ENCODE measurements at places on chromosomes 6 and 20.
A peak's percentile ranks its signal among the peaks of the same experiment; 100 is the strongest.

- no peak for DNase-seq
Measured at GRCh38 chr6:38909015-38909730, 139.4 kb upstream of the GLP1R start.

GRCh38 chr6:16540804-16541752 lies 220.2 kb downstream of the ATXN1 start:
- DNase-seq: no peak

DNA sequence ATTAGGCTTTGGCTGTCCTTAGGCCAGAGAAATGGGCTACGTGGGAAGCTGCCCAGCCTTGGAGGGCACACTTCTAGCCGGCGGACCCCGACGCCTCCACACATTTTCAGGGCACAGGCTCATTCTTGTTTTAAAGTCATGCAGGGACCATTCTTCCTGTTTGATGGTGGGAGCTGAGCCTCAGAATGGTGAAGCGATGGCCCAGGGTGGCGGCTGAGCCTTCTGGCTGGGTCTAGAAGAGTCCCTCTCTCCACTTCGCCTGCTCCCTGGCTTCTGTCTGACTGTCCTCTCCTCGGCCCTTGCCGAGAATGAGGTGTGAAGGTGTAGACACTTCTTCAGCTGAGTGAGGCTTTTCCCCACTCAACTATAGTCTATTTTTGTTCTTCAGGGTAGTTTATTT lies 114.4 kb downstream of the SULF2 start:
- no peak for DNase-seq

DNA sequence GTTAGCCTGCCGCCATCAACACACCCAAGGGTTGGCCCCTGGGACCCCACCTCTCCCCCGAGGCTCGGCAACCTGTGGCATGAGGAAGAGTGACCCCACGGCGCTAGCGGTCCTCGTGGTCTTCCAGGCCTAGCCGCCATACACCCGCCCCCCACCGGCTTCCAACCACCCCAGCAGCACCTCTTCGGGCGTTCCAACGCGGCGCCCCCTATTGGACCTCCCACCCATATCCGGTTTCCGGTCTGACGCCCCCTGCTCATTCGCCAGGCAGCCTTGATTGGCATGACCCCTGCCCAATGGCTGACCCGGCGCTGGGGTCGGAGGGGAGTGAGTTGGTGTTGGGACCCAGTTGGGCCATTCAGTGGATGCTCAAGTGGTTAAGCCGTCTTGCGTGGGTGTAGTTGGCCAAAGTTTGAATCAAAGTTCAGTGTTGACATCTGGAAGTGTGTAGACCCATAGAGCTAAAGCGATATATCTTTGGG lies at the start of gene GNAS-AS1:
TSS of gene GNAS-AS1 (minus strand) at position 210 of the 482 bp plus-strand sequence.
- peak; percentile 50 for DNase-seq

GRCh38 chr6:75275067-75275466 lies 9.5 kb downstream of the TMEM30A start:
- no peak for DNase-seq

DNA sequence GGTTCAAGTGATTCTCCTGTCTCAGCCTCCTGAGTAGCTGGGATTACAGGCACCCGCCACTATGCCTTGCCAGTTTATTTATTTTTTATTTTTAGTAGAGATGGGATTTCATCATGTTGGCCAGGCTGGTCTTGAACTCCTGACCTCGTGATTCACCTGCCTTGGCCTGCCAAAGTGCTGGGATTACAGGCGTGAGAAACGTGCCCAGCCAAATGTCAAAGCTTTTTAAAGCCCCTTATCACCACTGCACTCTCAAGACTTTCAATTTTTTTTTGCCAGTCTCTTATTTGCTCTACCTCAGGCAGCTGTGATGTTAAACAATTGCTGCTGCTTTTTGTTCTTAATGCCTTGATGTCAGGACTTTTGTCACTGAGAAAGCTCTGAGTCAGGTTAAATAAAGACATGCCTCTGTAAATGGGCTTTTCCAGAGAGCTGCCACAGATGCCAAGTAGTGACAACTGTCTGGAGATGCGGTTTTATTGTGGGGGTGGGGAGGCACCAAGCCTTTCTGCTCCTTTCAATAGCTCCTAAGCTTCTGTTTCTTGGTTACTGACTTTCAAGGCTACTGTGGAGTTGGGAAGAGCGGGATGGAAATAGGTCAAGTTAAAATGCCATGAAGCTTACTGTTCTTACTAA lies 29.2 kb downstream of the RSPH3 start:
- no peak for DNase-seq

- DNase-seq: no peak
Measured at GRCh38 chr6:141452354-141452686, 680.4 kb upstream of the GJE1 start.

DNA sequence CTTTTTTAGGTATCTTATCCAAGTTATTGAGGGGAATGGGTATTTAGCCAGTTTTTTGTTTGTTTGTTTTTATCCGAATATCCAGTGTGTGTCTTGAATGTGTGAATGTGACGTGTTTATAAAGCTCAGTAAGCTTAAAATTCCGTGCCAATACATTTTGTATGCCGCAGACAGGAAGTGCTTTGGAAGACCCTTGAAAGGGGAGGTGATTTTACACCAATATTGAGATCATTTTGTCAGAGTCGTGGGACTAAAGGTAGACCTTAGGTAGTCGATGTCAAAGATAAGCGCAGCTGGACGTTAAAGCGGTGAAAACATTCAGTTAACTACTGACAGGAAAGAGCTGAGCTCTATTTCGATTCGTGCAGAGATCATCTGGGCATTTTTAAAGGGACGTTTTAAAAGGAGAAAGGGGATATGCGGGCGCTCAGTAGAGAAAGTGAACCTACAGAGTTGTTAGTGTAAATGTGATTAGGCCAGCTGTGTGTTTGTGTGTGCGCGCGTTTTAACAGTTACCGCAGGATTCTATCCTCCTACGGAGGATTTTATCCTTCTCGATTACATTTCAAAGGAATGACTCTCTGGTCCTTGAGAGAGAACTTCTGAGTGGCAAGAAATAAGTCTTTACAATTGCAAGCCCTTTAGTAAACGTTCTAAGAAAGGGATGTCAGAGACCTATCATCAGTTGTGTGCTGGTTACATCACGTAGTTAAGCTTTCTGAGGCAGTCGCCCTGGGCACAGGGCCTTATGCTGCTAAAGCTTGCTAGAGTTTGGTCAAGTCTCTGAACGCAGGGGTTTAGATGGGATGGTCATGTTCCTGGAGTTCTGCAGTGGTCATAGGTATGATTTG lies 625 bp upstream of the ECHDC1 start:
- no peak for DNase-seq

GRCh38 chr6:91094341-91094740 lies 507.5 kb upstream of the MAP3K7 start:
- DNase-seq: no peak

DNA sequence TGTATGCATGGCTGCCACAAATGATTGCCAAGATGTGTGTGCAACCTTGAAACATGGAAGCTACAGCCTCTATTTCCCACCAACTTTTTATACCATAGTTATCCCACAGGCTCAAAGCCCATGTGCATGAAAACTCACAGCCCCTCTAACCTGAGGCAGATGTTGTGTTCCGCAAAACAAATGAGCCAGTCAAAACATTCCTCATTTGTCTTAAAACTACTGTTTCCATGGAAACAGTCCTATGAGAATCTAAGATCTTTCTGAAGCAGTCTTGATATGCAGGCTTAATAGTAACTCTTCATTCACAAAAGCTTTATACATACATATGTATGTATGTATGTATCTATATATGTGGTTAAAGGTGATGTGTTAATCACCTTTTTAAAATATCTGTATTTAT lies 31.2 kb upstream of the MANEA start:
- DNase-seq: no peak

GRCh38 chr6:169321546-169321945 lies 67.9 kb upstream of the THBS2 start:
- no peak for DNase-seq

DNA sequence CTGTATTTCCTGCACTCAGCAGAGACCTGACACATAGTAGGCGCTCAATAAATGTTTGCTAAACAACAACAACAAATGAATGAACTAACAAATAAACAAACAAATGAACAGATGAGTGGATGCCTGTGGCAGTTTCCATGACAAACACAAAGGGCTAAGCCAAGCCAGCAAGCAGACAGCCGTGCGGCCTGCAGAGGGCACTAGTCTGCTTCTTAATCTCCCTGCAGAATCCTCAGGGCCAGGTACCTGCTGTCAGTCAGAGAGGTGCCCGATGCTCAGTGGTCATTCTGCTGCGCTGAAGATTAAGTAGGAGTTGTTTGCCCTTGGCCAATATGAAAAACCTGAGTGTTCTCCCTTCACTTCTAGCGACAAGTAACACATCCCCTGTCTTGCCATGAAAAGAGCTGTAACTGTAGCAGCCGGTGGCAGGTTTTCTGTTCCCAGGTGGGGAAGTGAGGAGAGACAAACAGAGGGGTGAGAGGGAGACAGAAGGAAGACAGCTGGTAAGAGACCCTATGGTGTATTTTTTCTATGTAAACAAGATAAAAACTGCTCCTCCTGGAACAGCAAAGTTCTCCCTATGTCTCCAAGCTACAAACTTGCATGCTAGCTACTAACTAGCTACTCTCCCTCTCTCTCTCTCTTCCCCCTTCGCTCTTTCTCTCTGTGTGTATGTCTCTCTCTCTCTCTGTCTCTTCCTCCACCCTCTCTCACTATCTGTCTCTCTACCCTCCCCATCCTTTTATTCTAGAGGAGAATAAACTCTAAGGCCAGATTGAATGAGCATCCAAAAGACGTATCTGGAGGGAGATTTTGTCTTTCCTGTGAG lies at the start of gene MC3R:
TSS of gene MC3R (plus strand) at position 779 of the 829 bp plus-strand sequence. CDS start 112 bp downstream, outside the sequence.
- no peak for DNase-seq

- DNase-seq: no peak
Measured at GRCh38 chr6:398558-399078, 7.1 kb downstream of the IRF4 start.

DNA sequence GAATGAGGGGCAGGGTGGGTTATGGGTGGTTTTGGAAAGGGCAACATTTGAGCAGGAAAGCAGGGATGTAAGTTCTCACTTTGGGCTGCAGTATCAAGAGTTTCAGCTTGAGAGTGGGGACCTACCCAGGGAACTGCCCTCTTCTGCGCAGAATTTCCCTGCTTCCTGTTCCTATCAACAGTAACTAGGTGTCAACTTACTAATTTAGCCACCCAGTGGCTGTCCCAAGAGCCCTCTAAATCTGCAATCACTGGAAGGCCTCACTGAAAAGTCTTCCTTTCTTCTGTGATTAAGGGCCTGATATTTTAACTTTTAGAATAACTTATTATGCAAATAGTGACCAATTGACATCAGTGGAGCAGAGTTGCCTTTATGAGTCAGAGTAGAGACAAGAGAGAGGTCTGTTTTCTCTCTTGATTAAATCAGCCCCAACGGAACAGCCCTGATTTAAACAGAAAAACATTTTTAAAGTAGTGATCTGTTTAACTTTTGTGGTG lies 118.2 kb upstream of the RIPOR2 start:
- no peak for DNase-seq

GRCh38 chr20:48467622-48468021 lies 360.2 kb downstream of the PREX1 start:
- no peak for DNase-seq

DNA sequence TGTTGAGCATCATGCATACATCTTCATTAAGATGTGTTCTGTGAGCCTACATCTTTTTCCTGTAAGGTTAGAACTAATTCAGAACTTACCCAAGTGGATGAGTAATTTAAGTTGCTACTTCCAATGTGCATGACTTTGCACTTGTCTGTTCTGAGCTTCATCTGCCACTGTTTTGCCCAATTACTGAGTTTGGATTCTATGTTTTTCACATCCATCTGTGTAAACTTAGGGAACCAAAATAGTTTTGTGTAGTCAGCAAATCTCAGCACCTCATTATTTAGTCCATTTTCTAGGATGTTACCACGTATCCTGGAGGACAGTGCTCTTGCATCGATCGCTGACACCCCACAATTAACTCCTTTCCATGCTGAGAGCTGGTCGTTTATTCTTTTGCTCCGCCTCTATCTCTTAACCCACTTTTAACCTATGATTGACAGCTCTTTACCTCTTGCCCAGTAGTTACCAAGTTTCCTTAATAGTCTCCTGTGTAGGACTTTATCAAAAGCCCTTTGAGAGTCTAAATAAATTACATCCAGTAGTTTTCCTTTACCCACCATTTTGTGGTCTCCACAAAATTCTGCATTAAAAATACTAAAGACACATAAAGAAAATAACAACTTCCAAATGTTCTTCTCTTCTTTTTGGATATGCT lies 44.2 kb upstream of the CITED2 start:
- DNase-seq: no peak

GRCh38 chr6:41581381-41581991 lies 35.3 kb downstream of the FOXP4 start:
- DNase-seq: no peak

All from activated CD4-positive, CD25-positive, alpha-beta regulatory T cell treated with anti-CD3 and anti-CD28 coated beads, Interleukin-2, amount 50 U/mL, for 16 hours (primary cell).